CD4-positive, alpha-beta memory T cell (primary cell): ENCODE measurements at places on chromosomes 1 and 21. TPM values are rescaled to one million over a fixed set of nuclear protein-coding genes. Genes with fewer than 3 reads are reported as not detected.

Gene NUAK2
- total RNA-seq: 32.8 TPM

Gene GCLM
- total RNA-seq: 26.8 TPM

- H3K4me3 ChIP-seq: no peak overlapping the region
- no peaks in the 10 kb centered on the region for H3K4me1 ChIP-seq
- no peak for DNase-seq
- no peak overlapping the region for H3K27ac ChIP-seq
These were observed 342.1 kb upstream of the NR5A2 start for GRCh38 chr1:199685369-199685768.

Gene MFSD2A
- total RNA-seq: 0.38 TPM

Gene FYB2
- not detected for total RNA-seq
